ENCODE measurements at places on chromosomes 3 and 15.

GRCh38 chr3:169955406-169955805 lies 11.2 kb upstream of the SEC62 start:
- no peak for DNase-seq

GRCh38 chr15:40279437-40280141 lies 3.3 kb downstream of the ANKRD63 start:
- peak; percentile 27 for DNase-seq

- DNase-seq = no peak
Observed at GRCh38 chr3:51681453-51681852, 10.4 kb downstream of the TEX264 start.

GRCh38 chr15:45387380-45388007 lies 9.2 kb upstream of the GATM start:
- no peak for DNase-seq

DNA sequence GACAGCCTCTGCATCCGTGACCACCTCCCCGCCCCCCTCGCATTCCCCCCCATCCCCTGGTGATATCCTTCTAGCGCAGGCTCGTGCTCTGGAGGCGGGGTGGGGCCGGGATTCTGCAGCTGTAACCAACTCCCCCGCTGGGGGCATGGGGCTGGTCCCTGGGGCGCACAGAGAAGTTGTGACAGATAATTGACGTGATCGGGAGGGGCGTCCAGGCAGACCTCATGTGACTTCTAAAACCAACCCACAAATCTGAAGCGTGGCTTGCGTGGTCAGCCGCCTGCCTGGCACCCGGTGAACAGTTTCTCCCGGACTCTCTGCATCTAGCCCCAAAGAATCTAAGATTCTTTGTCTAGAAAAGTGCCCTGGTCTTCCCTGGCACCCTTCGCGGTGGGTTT lies 100.6 kb upstream of the IGF1R start:
- DNase-seq = no peak

DNA sequence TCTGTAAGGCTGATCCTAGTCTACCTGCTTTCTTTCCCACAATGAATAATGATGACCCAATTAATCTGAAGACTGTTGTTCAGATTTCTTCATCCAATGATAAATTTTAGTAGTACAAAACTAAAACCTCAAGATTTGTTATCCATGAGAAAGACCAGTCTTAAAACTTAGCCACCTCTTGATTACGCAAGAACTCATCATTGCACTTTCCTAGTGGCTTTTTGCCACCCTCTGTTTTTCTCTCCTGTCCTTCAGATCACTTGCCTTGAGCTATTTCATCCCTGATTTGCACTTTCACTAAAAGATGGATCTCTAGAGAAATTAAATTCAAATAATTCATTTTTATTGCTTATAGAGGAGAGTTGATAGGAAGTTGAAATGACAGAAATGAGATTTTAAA lies 142.7 kb upstream of the RBMS3 start:
- DNase-seq = no peak

DNA sequence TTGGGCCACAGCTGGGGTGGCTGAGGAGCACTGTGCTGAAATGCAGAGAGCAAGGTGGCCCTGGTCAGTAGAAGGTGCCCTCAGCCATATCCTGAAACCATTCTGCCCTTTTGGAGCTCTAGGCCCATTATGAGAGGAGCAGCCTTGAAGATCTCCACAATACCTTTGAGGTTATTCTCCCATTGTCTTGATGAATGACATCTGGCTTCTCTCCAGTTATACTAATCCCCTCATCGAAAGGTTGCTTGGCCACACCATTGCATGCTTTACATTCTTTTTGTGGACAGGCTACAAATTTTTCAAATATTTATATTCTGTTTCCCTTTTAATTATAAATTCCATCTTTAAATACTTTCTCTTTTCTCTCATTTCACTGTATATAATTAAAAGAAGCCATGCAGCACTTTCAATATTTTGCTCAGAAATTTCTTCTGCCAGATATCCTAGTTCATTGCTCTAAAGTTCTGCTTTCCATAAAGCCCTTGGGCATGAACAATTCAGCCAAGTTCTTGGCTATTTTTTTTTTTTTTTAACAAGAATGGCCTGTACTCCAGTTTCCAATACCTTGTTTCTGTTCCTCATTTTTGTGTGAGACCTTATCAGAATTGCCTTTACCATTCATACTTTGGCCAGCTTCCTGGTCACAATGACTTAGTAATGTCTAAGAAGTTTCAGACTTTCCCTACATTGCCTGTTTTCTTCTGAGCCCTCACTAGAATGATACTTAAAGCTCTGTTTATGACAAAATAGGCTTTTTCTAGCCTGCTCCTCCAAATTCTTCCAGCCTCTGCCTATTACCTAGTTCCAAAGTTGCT lies 138.9 kb upstream of the SGO1 start:
- DNase-seq = no peak

DNA sequence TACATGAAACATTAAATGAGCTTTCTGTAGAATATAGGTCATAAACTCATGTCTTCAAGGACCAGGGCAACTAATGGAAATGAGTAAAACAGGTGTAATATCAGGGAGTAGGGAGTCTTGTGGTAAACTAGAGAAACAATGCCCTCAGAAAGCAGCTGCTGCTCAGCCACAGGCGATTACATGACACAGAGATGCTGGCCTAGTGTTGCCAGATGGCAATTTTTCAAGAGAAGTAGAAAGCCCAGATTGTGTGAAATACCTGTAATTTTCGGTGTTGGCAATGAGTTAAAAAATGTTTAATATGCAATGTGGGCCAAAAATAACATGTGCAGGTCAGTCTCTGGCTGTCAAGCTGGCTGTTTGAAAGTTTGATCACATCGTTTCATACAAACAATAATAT lies 23.4 kb downstream of the NCEH1 start:
- DNase-seq = no peak

- DNase-seq = no peak
Observed at GRCh38 chr15:64791401-64791800, 16.0 kb upstream of the RBPMS2 start.

DNA sequence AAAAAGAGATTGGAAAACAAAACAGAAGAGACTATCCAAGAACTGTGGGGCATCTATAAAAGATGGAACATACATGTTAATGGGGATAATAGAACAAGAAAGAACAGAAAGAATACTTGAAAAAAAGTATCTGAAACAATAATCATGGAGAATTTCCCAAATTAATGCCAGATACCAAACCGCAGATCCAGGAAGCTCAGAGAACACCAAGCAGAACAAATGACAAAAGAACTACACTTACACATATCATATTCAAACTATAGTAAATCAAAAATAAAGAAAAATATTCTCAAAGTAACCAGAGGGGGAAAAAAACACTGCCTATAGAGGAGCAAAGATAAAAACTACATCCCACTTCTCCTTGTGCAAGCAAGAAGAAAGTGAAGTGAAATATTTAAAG lies 40.0 kb downstream of the CLASP2 start:
- no peak for DNase-seq

DNA sequence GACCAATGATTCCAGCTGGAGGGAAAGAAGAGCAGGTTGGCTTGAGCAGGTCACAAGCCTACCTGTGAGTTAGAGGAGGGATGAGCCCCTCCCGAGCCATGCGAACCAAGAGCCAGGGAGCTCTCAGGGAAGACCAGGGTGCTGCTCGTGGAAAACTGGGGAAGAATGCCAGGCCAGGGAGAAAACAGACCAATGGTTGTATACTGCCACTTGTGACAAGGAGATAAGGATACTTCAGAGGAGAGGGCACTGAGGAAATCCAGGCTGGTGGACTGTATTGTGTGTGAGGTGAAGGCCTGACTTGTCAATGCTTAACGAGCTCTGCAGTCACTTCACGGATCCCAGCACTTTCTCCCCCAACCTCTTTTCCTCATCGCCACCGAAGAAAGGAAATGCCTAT lies 177.7 kb downstream of the SSR3 start:
- DNase-seq = no peak

DNA sequence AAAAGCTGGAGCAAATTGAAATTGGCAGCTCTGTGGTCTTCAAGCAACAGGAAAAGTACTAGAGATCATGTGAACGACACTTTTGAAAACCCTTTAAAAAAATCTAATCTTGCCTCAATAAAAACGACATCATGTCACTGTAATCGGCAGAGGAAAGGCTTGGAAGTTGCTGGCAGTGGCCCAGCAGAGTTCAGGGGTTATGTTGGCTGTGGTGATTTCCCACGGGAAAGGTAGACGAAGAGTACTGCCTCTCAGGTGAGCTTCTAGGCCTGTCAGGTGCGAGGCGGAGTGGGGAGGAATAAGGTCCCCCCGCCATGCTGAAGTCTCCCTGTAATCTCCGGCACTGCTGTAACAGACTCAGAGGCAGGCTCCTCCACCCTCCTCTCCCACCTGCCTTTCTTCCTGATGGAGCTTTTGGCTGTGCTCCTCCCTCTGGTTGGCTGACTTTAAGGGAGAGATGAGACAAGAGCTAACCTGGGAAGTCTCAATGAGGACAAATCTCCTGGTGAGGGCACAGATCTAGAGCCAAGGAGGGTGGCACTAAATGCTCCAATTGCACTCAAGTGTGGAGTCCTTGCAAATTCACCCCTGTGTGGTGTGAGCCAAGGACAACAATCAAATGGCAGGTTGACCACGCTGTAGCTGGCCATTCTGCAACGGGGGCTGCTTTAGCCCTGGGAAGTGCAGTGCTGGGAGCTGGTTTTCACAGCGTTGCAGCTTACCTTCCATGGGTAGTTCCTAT lies 18.7 kb upstream of the HES1 start:
- DNase-seq = no peak

DNA sequence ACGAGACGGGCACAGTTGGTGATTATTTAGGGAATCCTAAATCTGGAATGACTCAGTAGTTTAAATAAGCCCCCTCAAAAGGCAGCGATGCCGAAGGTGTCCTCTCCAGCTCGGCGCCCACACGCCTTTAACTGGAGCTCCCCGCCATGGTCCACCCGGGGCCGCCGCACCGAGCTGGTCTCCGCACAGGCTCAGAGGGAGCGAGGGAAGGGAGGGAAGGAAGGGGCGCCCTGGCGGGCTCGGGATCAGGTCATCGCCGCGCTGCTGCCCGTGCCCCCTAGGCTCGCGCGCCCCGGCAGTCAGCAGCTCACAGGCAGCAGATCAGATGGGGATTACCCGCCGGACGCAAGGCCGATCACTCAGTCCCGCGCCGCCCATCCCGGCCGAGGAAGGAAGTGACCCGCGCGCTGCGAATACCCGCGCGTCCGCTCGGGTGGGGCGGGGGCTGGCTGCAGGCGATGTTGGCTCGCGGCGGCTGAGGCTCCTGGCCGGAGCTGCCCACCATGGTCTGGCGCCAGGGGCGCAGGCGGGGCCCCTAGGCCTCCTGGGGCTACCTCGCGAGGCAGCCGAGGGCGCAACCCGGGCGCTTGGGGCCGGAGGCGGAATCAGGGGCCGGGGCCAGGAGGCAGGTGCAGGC lies 318.0 kb downstream of the FGF12 start:
- DNase-seq = no peak

DNA sequence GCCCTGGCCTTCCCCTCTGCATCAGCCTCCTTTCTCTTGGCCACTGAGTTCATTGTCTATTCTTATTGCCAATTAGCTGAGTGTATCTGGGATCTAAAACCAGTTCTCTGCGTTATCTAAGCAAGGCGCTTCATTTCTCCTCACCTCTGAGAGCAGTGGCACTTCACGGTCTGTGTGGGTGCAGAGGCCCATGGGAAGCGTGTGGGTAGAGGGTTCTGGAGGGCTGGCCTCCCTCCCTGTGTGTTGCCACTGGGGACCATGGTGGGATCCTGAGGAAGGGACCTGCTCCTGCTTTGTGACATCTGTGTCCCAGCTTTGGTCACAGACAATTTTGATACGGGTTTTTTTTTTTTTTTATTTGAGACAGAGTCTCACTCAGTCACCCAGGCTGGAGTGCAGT lies 32.7 kb downstream of the EDEM1 start:
- DNase-seq = no peak

DNA sequence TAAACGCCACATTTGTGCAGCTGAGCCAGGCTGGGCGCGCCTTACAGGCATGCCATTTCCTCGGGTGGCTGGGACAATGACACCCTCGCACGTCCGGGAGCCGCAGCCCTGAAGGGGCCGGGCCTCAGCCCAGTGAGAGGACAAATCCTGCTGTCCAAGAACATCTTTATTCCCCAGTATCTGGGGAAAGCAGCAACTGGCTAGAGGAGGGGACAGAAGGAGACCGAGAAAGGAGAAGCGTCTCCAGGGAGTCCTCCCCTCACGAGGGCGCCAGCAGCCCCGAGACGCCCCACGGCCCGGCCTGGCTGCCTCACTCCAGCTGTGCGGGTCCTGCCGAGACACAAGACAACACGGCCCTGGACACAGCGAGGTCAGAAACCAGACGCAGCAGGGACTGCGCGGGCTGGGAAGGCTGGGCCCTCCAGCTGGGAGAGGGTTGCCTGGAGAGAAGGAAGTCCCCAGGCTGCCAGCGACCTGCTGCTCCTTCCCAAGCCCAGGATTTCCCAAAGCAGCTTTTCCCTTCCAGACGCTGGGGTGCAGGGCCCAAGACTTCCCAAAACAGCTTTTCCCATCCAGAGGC lies 130.2 kb downstream of the CHSY1 start:
- DNase-seq = no peak

DNA sequence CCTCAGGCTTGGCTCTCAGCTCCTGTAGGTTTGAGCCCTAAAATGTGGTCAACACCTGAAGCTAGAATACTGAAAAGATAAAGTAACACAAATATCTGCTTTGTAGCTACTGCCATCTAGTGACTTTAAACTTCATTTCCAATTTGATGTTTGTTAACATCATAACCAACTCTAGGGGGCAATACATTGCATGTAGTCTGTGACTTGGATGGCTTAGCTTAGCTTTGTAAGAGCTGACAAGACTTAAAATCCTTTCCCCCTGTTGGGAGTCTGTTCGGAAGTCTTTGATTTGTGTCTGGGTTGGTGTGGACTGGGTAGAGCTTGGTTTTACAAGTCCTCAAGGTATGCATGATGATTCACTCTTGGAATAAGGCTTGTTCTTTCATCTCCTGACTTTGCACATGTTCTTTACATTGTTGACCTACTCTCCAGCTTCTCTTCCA lies 51.7 kb downstream of the SCN11A start:
- DNase-seq = no peak

- DNase-seq = no peak
Observed at GRCh38 chr3:156637480-156638022, 36.8 kb upstream of the TIPARP start.

DNA sequence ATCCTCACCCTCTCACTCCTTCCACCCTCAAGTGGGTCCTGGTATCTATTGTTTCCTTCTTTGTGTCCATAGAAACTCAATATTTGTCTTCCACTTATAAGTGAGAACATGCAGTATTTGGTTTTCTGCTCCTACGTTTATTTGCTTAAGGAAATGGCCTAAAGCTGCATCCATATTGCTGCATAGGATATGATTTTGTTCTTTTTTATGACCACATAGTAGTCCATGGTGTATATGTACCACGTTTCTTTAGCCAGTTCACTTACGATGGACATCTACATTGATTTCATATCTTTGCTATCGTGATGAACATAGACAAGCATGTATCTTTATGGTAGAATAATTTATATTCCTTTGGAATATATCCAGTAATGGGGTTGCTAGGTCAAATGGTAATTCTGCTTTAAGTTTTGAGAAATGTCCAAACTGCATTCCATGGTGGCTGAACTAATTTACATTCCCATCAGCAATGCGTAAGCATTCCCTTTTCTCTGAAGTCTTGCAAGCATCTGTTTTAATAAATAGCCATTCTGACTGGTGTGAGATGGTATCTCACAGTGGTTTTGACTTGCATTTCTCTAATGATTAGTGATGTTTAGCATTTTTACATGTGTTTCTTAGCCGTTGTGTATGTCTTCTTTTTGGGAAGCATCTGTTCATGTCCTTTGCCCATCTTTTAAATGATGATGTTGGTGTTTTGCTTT lies 650.2 kb downstream of the ZNF385D start:
- no peak for DNase-seq
